ENCODE measurements at places on chromosomes 12 and 14.
A peak's percentile ranks its signal among the peaks of the same experiment; 100 is the strongest.

DNA sequence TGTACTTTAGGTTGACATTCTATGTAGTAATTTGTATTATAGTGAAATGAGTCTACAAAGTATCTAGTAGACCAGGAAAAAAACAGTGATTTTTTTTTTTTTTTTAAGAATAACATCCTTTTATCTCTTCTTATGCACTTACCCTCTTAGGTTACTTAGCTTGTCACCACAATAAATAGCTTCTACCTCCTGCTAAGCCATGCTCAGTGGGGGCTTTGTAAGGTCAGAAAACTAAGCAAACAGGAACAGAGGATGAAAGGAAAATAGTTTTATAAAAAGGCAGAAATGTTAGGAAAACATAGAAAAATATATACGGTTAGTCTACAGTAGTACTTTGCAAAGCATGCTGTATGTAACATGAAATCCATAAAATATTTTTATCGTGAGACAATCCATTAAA is 385.3 kb upstream of the ATXN7L3B start:
- no peak for DNase-seq

DNA sequence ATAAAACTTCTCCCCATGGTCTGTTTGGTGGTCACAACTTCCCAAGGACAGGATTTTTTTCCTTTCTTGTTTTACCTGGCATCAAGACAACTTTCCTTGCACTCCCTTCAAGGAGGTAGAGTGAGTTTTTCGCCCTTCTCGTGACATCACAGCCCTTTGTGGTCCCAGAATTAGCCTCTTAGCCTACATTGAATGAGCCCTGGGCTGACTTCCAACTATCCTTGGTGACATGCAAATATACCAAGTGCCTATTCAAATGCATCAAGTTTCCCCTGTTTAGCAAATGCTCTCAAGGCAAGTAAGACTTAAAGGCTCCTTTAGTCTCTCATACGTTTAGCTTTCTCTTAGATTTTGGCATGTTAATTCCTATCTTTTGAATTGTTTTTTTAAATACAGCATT is 36.6 kb downstream of the TC2N start:
- DNase-seq = no peak

GRCh38 chr14:23252420-23253333 is 14.9 kb downstream of the RNF212B start:
- no peak for DNase-seq

GRCh38 chr14:49405291-49405690 is 180.9 kb downstream of the RPS29 start:
- no peak for DNase-seq

DNA sequence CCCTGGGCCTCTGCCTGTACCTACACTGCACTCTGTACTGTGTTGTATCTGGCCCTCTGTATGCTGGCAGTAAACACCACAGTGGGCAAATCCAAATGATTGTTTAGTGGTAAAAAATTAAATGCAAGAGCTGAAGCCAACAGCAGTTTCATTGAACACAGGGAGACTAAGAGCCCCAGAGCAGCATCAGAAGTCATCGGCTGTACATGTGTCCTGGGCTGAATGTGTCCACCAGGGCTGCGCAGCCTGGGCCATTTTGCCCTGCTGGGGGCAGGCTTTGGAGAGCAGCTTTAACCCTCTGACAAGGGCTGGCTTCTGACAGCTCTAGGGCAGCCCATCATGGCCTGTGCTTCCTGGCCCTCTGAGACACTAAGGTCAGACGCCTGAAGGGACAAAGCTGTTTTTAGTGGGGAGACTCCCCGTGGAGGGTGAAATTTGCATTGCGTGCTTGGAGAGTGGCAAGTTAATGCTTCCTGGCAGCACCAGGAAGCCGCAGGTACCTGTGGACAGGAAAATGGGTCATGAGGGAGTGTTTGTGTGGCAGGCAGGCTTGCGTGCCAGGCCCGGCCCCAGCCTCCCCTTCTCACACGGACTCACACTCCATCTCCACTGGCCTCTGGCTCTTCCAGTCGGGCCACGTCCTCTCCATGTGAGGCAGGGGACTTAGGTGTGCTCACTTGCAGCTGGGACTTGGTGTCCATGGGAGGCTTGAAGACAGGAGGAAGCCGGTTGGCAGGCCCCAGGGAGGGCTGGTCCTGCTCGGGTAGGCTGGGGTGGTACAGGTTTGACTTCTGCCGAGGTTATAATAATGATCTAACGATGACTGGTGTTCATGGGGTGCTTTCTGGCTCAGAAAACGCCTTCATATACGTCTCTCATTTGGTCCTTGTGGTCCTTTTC is 150.1 kb downstream of the TSPAN9 start:
- DNase-seq = no peak

GRCh38 chr12:52604859-52605258 is 3.6 kb upstream of the KRT72 start:
- no peak for DNase-seq

GRCh38 chr14:104968541-104969401 is 9.4 kb downstream of the AHNAK2 start:
- peak; percentile 60 for DNase-seq

- DNase-seq = no peak
These were observed 55.2 kb downstream of the WDR20 start for GRCh38 chr14:102194856-102195255.

DNA sequence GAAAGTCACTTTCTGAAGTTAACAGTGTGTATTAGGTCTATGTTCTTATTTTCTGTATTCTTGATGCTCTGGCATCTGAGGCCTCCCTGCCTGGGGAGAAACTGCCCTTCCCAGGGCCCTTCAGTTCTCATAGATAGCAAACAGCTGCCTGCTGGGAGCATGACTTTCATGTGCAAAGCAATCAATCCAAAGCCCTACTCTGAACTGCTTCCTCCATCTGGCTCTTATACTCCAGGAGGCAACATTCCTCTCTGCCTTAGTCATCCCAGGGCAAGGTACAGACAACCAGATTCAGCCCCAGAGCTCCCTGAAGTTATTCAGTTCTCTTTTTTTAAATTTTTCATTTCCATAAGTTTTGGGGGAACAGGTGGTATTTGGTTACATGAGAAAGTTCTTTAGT is 41.7 kb upstream of the RIN3 start:
- DNase-seq = no peak

DNA sequence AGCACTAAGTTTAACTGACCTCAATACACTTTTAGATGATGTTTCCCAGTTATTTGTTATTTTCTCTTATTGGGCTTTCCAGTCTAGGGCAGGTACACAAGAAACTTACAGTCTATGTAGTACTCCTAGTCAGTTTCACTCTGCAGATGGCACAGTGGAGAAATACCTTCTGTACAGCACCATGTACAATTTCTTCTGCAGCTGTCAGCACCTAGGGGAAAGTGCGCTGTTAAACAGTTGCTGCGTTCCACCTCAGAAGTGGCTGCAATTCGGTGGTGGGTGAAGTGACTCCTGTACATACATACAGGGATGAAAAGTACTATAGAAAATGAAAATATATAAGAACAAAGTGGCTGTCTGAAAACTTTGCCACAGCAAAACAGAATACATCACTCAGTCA is 48.3 kb downstream of the NOVA1 start:
- DNase-seq = no peak
